ENCODE measurements at places on chromosomes 13 and 19. TPM values are rescaled to one million over a fixed set of nuclear protein-coding genes. Genes with fewer than 3 reads are reported as not detected.

Gene CD70
- total RNA-seq = not detected

DNA sequence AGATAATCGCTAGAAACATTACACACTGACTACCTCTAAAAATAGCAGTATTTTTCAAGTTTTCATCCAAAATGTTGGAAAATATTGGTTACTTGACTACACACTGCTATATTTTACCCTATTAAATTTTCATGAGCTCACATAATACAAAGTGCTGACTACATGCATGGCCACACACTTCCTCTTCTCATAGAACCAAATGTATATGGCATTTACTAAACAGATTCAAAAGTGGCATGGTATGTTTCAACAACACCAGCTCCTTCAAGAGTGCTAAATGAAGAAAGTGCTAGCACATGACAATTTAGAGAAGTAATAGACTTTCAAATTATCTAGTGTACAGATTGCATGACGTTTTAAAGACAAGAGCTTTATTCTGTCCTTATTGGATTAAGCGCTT is 780.4 kb upstream of the SLITRK6 start:
- H3K4me3 ChIP-seq = no peak overlapping the region
- H3K36me3 ChIP-seq = no peaks in the 10 kb centered on the region
- no peak for DNase-seq
- no peaks in the 10 kb centered on the region for H3K27me3 ChIP-seq

Gene CEACAM20
- total RNA-seq = not detected

DNA sequence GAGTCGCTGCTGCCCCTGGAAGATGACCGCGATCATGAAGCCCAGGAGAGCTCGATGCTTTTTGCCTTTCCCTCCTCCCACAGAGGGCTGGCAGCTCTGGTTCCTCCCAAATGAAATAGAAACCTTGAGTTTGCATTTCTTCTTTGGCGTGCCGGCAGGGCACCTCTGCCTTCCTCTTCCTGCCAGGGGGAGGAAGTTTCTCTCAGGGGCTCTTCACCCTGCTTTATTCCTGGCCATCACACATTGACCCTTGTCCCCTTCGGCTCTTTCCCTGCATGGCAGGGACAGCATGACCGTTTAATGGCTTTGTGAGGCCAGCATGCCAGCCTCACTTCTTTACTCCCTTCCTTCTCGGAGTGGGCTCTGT is 47.9 kb downstream of the ACTN4 start:
- peak overlapping the region; percentile 45 for H3K4me3 ChIP-seq
- H3K27me3 ChIP-seq = no peaks in the 10 kb centered on the region
- H3K27ac ChIP-seq = peak overlapping the region; percentile 95

Gene ZFR2
- not detected for total RNA-seq

DNA sequence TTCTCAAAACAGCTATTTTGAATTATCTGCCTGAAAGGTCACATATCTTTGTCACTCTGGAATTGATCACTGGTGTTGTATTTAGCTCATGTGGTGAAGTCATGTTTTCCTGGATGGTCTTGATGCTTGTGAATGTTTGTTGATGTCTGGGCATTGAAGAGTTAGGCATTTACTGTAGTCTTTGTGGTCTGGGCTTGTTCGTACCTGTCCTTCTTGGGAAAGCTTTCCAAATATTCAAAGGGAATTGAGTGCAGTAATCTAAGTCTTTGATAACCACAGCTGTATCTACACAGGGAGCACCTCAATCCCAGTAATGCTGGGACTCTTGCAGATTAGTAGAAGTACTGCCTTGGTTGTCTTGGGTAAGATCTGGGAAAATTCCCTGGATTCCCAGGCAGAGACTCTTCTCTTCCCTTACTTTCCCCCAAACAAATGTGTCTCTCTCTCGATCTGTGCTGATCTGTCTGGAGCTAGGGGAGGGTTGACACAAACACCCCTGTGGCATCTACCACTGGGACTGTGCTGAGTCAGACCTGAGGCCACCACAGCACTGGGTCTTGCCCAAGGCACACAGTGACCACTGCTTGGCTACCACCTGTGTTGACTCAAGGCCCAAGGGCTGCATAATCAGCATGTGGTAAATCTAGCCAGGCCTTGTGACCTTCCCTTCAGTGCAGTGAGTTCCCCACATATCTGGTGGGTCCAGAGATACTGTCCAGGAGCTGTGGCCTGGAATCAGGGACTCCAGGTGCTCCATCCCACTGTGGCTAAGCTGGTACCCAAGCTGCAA is 5.5 kb upstream of the CYP4F3 start:
- H3K27me3 ChIP-seq = no peaks in the 10 kb centered on the region
- no peak for DNase-seq
- H3K27ac ChIP-seq = no peak overlapping the region
- no peak overlapping the region for H3K4me3 ChIP-seq
- no peaks in the 10 kb centered on the region for H3K36me3 ChIP-seq

Gene ZNF154
- total RNA-seq = 0.11 TPM

Gene KIR2DL1
- total RNA-seq = not detected

DNA sequence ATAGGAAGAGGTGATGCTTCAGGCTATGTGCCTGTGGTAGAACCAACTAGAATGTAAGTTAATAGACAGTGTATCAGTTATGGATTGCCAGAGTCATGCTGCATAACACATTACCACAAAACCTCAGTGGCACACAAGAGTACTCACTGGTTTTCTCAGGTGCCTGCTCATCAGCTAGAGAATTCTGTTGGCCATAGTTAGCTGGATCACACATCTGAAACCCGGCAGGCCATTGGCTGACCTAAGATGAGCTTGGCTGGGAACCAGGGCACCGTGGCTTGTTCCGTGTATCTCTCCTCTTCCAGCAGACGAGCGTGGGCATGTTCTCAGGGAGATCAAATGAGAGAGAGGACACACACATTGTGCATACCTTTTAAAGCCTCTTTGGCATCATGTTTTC is 76.7 kb downstream of the TEX26 start:
- no peaks in the 10 kb centered on the region for H3K27me3 ChIP-seq
- H3K27ac ChIP-seq = no peak overlapping the region
- no peak for DNase-seq
- no peaks in the 10 kb centered on the region for H3K36me3 ChIP-seq
- peaks cover 3% of the 10 kb centered on the region for H3K4me1 ChIP-seq

- DNase-seq = no peak
- peak overlapping the region; percentile 63 for H3K27ac ChIP-seq
- no peaks in the 10 kb centered on the region for H3K27me3 ChIP-seq
These were observed 450 bp downstream of the NDUFA11 start for GRCh38 chr19:5903056-5903623.

GRCh38 chr13:52109116-52109670 is 19.7 kb downstream of the NEK5 start:
- no peak overlapping the region for H3K4me3 ChIP-seq
- H3K27ac ChIP-seq = no peak overlapping the region
- H3K27me3 ChIP-seq = no peaks in the 10 kb centered on the region
- no peaks in the 10 kb centered on the region for H3K4me1 ChIP-seq
- DNase-seq = no peak

Gene CEACAM3
- total RNA-seq = not detected

- H3K27ac ChIP-seq = no peak overlapping the region
- H3K4me1 ChIP-seq = no peaks in the 10 kb centered on the region
- DNase-seq = no peak
- peaks cover 9% of the 10 kb centered on the region for H3K36me3 ChIP-seq
- no peaks in the 10 kb centered on the region for H3K27me3 ChIP-seq
- H3K4me3 ChIP-seq = peak overlapping the region; percentile 20
These were observed 7.1 kb downstream of the SPRED3 start for GRCh38 chr19:38395381-38396114.

DNA sequence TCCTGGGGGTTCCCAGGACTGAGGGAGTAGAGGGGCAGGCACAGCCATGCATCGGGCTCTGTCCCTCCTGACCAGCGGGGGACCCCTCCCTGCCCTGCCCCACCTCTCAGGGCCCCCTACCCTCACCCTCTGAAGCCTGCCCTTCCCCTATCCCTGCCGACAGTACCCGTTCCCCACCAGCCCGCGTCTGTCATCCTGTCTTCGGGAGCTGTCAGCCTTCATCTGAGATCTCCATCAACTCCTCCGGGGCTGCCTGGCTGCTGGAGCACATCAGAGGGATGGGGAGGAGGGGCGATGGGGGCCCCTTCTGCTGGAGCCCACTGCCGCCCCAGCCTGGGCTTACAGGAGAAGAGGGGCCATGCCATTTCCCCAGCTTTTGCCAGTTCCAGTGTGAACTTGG is 6.2 kb upstream of the SHD start:
- H3K27me3 ChIP-seq = no peaks in the 10 kb centered on the region
- no peak for DNase-seq
- no peak overlapping the region for H3K4me3 ChIP-seq
- no peak overlapping the region for H3K27ac ChIP-seq
- H3K4me1 ChIP-seq = no peaks in the 10 kb centered on the region

Gene CCDC169
- 4.7 TPM for total RNA-seq

DNA sequence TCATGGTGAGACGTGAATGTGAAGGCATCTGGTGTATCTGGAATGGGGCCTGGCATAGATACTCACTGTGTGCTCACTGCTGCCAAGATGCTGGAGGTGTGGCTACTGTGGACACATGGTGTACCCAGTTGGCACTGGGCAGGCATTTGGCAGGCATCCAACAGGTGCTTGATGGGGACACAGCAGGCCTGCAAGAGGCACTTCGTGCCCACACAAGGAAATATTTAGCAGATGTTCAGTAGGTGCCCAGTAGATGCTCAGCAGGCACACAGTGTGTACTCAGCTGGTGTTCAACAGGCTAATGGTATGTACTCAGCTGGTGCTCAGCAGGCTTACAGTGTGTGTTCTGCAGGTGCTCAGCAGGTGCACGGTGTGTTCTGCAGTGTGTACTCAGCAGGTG is 14.2 kb downstream of the CRTC1 start:
- H3K27ac ChIP-seq = no peak overlapping the region
- DNase-seq = no peak
- H3K36me3 ChIP-seq = no peaks in the 10 kb centered on the region
- no peak overlapping the region for H3K4me3 ChIP-seq
- H3K4me1 ChIP-seq = peaks cover 10% of the 10 kb centered on the region

Data from ascending aorta (tissue), 2 donors.